Occipital lobe (tissue), 3 donors: ENCODE measurements at places on chromosomes 1 and 21.

DNA sequence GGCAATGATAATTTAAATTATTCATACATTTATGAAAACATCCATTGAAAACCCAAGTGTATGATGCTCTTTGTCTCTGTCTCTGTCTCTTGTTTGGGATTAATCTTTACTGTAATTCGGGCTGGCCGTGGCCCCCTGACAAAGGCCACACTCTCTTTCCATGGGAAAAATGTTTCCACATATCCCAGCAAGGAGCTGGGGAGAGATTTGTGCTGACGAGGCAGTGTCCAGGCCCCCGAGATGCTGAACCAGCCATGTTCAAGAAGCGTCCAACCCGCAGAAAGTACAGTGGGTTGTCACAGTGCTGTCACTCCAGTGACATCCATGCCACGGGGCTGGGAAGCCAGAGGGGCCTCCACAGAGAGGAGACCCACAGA, 147.0 kb downstream of the PRDM16 start:
- no peak for DNase-seq

GRCh38 chr1:9538669-9539164, 548 bp upstream of the SLC25A33 start:
- DNase-seq = no peak

GRCh38 chr1:30099587-30100523, 623.5 kb downstream of the MATN1 start:
- DNase-seq = no peak

DNA sequence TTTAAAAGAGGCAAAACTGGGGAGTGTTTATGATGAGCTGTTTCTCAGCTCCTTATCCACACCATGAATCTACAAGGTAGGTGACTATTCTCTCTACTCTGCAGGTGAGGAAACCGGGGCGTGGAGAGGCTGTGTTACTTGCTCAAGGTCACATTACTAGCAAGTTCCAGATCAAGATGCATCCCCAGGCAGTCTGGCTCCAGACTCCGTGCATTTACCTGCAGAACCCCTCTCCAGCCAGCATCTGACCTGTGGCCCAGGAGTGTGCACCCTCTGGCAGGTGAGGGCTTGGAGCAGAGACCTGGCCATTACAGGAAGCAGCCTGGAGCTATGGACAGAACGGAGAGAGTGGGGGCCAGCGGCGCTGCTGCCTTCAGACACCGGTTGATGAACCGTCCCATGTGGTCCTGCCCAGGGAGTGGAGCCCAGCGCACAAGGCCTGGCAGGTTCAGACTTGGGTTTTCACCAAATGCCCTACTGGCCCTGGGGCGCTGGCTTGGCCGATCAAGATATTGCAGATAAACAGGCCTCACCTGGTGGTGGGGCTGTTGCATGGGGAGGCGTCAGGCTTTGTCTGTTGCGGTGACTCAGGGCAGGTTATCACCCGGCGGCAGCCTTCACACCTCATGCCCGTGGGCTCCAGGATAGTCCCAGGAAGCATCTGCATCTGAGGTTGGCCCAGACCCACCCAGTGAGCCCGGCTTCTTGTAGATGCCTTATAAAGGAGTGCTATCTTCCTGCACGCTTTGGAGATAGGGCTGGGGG, 29.2 kb upstream of the WNT4 start:
- DNase-seq = no peak

DNA sequence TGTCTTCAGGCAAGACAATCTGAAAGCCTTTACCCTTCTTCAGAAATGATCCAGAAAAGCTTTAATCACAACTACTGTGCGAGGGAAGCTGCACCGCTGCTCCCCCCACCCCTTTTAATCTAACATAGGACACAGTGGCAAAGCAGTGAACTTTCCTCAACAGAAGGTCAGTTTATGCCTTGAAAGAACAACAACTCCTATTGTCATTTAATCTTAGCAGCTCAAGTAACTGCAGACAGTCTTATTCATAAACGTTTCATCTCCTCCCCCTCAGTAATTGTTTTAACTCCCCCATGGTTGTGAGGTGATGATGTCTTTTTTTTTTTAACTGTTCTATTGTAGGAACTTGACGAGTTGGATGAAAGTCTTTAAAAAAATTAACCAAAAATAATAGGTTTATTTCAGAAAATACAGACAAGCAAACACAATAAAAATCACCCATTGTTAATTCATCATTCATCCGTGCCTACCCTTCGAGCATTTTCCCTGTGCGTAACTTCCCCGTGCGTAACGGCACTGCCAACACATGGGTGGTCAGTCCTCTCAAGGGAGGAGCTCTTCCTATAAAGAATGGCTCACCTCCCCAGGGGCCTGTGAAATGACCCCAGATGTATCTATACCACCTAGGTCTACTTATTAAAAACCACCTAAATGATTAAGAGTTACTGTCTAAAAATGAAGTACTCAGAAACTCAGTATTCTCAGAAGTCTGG, 3.3 kb upstream of the ADAR start:
- no peak for DNase-seq

GRCh38 chr1:159882527-159882862, 17.5 kb downstream of the CFAP45 start:
- DNase-seq = no peak

DNA sequence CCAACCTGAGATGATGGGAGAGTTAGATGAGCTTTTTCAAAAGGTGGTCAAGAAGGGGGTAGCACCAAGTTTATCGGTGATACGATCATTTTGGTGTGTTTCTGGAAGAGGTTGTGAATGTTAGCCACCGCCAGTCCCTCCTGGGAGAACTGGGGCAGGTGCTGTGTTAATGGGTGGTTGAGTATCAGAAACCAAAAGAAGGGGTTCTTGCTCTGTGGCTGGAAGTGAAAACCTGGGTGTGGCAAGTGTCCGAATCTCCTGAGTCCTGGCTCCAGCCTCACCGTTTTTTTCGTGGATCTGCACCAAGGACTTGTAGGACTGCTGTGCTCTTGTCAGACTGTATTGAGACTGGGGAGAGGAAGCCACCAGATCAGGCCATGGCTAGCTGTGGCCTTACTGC, 7.8 kb downstream of the UBE2Q1 start:
- DNase-seq = no peak

- DNase-seq = no peak
Measured at GRCh38 chr1:229253151-229253974, 17.5 kb upstream of the RAB4A start.

- no peak for DNase-seq
Measured at GRCh38 chr1:245079021-245079609, 75.7 kb upstream of the KIF26B start.
